ENCODE measurements at places on chromosomes 7 and 10.

- no peak for DNase-seq
Measured at GRCh38 chr7:133742709-133743538, 384.2 kb upstream of the LRGUK start.

DNA sequence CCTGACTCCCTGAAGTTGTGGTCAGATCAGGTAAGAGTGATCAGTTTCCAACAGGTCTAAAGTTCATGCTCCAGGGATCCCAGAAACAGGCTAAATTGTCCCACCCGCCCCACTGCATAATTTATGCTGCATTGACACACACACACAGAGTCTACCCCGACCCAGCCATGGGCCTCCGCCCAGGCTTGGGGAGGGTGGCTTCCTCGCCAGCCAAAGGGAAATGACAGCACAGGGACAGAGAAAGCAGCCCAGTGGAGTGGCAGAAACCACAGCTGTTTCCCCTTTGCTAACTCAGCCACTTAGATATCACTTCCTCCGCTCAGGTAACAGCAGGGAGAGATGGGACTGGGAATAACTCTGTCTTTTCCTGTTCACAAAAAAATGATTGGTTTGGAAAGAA is 9.4 kb downstream of the SH3PXD2A start:
- peak; percentile 40 for DNase-seq

GRCh38 chr7:2934211-2934731 is 90.2 kb upstream of the GNA12 start:
- DNase-seq = peak; percentile 27

- no peak for DNase-seq
Measured at GRCh38 chr10:5710859-5711258, 26.2 kb downstream of the TASOR2 start.

DNA sequence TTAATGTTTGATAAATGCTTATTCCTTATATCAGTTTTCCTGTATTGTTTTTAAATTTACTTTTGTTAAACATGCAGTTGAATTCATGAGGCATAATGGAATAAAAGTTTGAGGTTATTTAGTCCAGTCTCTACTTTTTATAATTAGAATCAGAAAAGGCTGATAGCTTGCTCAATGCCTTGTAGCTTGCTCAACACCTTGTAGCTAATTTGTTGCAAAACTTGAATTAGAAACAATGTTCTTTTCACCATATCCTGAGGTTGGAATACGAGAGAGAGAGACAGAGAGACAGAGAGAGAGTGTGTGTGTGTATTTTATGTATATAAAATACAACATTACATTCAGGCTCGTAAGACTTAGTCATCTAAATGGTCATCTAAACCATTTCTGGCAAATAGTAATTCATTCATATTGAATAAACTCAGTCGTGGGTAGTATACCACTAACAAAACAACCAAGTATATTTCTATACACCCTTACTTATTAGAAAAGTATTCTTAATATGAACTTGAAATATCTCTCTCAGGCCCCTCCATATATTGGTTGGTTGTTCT is 243.5 kb downstream of the ADK start:
- no peak for DNase-seq

- DNase-seq = no peak
Measured at GRCh38 chr10:18240185-18240882, 100.1 kb downstream of the CACNB2 start.

GRCh38 chr10:118682533-118682932 is 72.2 kb downstream of the CACUL1 start:
- DNase-seq = no peak

DNA sequence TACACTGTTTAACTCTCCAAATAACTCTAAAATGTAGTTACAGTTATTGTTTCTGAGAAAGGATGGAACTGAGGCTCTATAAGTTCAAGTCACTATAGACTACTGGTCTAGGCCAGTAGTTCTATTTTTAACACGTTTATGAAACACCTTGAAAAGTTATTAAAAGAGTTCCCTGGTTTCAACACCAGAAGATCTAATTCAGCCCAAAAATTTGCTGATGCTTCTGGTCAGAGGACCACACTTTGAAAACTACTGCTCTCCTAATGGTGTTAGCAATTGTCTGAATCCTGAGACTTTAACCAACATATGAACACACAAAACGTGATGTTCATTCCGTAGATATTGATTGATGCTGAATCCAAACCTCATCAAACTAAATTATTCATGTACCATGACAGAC is 658.6 kb upstream of the STEAP1 start:
- DNase-seq = no peak

DNA sequence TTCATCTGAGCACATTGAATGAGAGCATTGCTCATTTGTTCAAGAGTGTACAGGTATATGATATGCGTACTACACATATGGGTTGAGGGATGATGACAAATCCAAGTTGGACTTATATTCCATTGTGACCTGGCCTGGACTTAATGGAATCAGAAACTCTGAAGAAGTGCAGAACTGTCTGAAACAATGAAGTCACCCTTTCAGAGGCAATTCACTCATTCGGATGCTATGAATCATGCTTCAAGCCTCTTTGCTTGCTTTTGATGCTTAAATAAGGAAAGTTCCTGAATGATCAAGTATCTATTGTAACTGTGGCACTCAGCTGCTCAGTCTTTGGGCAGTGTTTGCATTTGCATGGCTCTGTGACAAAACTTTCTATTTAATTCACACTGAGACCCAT is 93.4 kb downstream of the ZNF365 start:
- no peak for DNase-seq

GRCh38 chr7:116317907-116318306 is 107.6 kb downstream of the TES start:
- no peak for DNase-seq

GRCh38 chr7:157044147-157044687 is 33.8 kb upstream of the MNX1 start:
- no peak for DNase-seq

DNA sequence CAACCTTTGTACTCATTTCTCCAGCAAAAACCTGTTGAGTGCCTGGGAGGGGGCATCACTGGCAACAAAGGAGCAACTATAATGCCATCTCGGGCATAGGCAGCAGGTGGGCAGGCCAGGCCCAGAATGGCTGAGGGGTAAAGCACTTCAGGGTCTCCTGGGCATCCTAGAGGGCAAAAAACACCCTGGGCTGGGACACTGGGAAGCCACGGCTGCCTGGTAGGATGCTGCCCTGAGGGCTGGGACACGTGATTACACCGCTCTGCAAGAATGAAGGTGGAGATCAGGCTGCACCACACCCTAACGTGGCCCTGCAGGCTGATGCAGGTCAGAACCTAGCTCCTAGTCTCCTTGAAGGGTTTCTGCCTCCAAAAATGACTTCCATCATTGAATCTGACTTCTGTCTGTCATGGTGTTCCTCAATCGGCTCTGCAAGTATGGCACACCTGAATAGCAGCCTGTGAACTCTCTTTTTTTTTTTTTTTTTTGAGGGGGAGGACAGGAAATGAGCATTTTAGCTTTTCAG is 4.5 kb upstream of the TRAPPC14 start:
- DNase-seq = no peak

- DNase-seq = no peak
Measured at GRCh38 chr10:44132361-44133289, 252.3 kb downstream of the CXCL12 start.

DNA sequence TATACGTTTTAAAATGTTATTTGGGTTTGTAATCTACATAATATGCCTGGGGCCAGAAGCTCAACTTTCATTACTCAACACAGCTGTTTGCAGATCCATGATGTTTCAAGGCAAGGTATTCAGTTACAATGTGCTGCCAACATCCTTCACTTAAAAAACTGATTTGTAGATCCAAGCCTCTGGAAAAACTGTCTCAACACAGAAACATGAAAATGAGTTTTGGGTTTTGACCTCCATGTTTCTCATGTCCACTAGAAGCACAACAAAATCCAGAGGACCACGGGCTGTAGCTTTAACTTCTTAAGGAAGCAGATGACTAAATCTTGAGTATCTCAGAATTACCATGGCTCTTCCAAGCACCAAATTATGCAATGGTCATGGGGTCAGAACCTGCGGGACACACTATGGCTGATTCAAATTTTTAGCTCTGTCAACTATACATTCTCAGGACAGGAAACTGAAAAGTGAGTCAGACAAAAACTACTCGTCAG is 247.1 kb upstream of the GRB10 start:
- DNase-seq = no peak

DNA sequence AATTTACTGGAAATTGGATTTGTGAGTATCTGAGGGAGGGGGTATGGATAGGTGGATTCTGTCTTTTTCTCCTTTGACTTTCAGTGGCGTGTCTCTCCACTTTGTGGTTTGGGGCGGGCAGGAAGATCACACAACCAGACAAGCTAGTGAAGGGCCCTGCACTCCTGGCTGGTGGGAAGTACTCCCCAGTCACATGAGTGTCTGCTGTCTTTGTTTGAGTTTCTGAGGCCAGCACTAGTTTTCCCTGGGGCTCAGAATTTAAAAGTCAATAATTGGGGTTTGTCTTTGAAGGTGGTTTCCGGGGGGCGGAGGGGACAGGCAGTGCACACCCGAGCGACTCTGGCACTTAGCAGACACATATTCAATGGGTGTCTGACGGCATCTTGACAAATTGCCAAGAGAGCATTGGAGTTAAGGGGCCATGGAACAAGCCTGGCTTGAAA is 120.1 kb downstream of the WDFY4 start:
- no peak for DNase-seq

- no peak for DNase-seq
Measured at GRCh38 chr7:90816511-90817142, 220.5 kb downstream of the CDK14 start.

GRCh38 chr10:34816085-34816496 is 995 bp upstream of the PARD3 start:
- DNase-seq = no peak

- no peak for DNase-seq
Measured at GRCh38 chr10:95462740-95463667, 98.2 kb downstream of the SORBS1 start.

- DNase-seq = no peak
Measured at GRCh38 chr10:4332764-4333458, 493.1 kb upstream of the AKR1E2 start.

DNA sequence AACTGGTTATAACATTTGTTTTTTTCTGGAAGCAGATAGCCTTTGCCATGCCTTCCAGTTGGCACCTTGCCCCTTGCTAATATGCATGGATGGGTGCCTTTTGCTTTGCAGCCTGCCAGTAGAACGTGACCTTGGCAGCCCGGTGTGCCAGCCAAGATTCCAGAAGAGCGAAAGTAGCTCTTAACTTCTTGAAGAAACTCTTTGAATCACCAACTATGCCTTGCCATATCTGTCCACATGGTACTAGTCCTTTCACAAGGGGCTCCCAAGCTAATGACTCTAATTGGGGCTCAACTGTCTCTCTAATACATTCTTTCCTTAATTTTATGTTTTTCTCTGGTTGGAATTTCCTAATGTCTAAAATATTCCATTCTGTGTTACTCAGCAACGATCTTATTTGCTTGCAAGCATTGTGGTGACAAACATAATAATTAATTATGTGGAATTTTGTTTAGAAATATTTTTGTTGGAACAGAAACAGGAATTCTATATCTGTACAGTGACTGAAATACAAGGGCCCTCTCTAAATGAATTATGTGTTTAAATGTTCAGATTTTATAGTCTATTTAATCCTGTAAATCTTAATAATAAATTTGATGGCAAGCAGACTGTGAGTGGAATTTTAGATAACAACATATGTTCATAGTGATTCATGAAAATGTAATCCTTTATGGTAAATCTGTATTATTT is 45.8 kb downstream of the HDAC9 start:
- DNase-seq = no peak

GRCh38 chr10:127813290-127813689 is 76.3 kb downstream of the FOXI2 start:
- DNase-seq = no peak

GRCh38 chr10:18397906-18398305 is 253.5 kb downstream of the NSUN6 start:
- DNase-seq = no peak

DNA sequence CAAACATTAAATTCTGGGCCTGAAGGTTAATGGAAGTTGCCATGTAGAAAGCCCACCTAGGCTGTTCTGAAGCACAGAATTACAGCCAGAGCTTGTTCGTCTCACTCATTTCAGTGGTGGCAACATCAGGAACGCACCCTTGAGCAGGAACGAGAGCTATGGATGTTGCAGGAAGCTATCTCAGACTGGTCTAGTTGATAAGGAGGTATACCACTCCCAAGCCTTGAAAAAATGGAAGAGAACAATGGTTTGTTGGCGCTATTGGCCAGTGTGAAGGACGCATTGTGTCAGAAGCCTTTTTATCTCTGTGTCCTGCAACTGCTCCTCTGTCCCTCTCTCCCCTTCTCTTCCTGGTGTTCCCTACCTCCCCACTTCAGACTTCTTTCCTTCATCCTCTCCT is 60.9 kb upstream of the RAPGEF5 start:
- DNase-seq = no peak

DNA sequence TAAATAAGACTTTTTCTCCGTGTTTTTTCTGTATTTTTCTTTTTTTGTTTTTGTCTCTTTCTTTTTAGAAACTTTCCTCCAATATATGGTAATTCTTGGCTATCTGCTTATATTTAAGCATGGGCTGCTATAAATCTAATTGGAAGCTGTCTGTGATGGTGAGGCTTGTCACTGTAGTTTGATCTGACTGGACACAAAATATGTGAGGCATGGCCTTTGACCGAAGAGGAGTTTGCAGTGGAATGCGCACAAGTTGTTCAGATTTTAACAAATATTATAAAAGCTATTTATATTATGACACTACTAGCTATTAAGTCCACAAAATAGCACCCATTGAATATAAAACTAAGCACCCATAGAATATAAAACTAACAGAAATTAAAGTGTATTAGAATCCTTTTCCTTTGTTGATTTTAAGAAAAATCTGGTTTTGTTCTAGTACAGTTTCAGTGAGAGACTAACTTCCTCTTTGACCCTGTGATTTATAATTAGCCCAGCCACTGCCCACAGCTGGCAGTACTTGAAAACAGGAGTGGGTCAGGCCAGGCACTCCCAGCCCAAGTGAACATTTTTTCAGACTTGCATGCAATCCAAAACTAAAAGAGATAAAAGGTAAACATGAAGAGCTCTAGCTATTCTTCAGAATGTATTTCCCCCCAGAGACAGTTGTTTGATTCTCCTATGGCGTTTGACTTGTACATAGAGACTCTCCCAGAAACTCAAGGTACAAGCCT is 69.9 kb upstream of the FGL2 start:
- DNase-seq = no peak

GRCh38 chr10:33986016-33986415 is 651.5 kb upstream of the NRP1 start:
- no peak for DNase-seq

GRCh38 chr7:16171928-16172327 is 249.4 kb downstream of the CRPPA start:
- no peak for DNase-seq

DNA sequence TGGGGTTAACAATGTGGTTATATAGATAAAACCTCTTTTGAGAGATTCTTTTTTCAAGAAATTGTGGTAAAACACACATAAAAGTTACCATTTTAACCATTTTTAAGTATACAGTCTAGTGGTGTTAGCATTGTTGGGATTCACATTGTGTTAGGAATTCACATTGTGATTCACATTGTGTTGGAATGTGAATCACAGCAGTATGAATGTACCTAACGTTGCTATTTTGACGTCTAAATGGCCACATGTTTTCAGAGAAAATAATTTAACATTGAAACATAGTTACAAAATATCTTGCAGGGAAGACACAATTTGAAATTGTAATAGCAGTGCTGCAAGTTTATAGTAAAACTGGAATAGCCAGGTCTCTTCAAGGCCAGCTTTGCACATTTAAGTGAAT is 129.0 kb downstream of the BICC1 start:
- DNase-seq = no peak

- DNase-seq = no peak
Measured at GRCh38 chr7:47232751-47233412, 349.0 kb downstream of the TNS3 start.

Measured in activated CD4-positive, alpha-beta T cell treated with anti-CD3 and anti-CD28 coated beads, Interleukin-2, amount 50 U/mL, for 48 hours (primary cell).